ENCODE measurements at places on chromosomes 2 and 18.

GRCh38 chr2:209511637-209512036 is 87.8 kb downstream of the MAP2 start:
- DNase-seq: no peak

DNA sequence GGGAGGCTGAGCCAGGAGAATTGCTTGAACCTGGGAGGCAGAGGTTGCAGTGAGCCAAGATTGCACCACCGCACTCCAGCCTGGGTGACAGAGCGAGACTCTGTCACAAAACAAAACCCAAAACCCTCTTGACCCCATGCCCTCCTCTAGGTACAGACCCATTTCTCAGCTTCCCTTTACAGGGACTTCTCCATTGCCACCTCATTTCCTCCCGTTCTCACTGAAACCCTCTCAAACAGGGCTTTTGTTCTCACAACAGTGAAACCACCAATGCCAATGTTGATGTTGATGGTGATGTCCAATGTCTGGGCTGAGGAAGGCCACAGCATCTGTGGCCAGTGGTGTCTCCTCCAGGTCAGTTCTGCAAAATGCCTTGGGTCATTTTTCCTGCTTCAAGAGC is 69.0 kb upstream of the ZCCHC2 start:
- DNase-seq: no peak

DNA sequence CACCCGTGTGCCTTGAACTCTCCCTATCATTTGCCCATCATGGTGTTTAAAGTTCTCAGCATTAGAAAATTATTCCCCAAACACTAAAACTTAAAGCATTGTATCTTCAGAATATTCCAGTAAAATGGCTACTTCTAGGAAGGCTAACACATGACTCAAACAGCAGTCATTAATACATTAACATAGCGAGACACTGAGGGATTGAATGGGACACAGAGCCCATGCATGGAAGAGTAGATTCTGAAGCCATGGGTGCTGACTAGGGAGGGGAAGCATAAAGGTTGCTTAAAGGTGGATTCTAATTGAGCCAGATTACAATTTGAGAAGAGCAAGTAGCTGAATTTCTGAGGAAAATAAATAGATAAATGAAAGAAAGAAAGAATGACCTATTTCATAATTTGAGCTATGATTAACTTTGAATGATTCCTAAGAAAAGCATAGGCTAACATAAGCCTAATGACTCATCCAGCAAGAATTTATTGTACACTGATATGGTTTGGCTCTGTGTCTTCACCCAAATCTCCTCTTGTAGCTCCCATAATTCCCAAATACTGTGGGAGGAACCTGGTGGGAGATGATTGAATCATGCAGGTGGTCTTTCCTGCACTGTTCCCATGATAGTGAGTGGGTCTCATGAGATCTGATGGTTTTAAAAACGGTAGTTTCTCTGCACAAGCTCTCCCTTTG is 79.8 kb upstream of the PIK3C3 start:
- DNase-seq: no peak

DNA sequence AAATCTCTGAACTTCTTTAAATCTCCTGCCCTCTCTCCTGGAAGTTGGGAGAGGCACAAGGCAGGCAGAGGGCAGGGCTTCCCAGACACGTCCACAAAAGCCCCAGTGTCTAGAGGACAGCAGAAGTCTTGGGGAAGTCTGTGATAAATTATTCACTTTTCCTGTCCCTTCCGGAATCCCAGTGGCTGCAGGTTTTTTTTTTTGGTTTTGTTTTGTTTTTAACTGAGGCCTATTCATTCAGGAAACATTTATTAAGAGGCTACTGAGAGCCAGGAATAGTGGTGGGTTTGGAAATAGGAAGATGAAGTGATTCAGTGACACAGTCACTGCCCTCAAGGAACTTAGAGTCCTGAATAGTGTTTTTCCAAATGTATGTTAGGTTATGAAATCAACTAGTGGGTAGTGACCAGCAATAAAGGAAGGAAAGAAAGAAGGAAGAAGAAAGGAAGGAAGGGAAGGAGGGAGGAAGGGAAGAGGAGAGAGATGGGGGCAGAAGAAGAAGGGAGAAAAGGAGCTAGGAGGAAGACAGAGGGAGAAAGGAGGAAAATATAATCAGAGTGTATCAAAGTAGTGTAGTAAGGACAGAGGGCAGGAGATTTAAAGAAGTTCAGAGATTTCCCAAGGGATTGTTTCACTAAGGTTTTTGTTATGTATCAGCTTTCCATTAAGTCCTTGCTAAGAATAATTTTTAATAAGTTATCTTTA is 98.9 kb upstream of the ZFP36L2 start:
- DNase-seq: no peak

- no peak for DNase-seq
Observed at GRCh38 chr2:67251741-67252140, 145.4 kb upstream of the ETAA1 start.

GRCh38 chr2:42638080-42638784 is 69.8 kb downstream of the MTA3 start:
- DNase-seq: no peak

DNA sequence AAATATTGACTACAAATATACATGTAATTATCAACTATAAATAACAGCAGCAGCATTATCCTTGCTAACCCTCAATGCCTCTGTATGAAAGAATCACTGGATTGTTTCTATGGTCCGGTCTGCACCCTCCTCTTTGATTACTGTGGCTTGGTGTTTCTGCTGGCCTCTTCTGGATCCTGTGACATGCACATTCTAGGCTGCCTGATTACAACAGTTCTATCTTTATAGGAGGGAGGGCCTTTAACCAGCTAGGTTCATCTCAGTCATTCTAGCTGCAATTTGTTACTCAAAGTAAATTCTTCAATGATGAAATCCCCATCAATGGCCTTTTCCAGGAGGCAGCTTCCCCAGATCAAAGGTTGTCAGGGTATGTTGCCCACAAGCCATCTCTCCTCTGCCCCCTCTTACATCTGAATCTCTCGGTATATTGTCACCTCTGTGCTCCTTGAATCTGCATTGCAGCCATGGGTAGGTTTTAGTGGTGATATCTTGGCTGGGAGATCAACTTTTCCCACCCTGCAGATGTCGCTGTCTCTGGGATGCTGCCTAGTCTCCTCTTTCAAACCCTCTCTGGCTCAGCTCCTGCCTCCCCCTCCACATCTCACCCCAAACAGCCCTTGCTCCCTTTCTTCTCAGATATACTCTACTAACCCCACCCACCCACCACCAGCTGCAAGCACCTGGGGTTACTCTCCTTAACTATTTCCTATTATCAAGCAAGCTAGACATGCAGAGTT is 106.2 kb upstream of the BZW1 start:
- DNase-seq: no peak

GRCh38 chr2:180677200-180677599 is 303.2 kb upstream of the UBE2E3 start:
- no peak for DNase-seq

DNA sequence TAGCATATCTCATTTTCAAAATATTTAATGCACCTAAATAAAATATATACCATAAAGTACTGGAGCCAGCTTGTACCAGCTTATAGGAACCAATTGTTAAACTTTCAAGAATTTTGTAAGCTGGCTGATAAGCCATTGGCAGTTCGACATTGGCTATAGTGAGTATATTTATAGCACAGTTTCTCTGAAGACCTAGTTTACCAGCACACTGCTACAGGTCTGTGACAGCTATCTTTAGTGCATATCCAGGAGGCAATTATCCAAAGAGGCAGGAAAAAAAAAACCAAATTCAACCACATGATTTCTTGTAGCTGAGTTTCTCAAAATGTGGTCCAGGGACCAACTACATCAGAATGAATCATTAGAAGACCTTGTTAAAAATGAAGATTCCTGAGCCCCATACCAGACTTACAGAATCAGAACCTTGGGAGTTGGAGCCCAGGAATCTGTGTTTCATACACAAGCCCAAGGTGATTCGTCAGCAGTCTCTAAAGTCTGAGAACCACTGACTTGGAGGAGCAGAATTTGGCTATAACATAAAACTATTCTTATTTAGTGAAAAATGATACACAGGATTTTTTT is 279.0 kb upstream of the NRP2 start:
- DNase-seq: peak; percentile 83

Data from stromal cell of bone marrow (primary cell).